Metanephros (tissue), 2 donors: ENCODE measurements at places on chromosomes 11 and 22. TPM values are rescaled to one million over a fixed set of nuclear protein-coding genes. Genes with fewer than 3 reads are reported as not detected.

Gene MYBPC3
- 0.23 TPM for total RNA-seq

Gene SLC22A8
- total RNA-seq: 10.3 TPM

Gene KCNJ5
- total RNA-seq: 4.0 TPM

Gene SYTL2
- total RNA-seq: 81.9 TPM

Gene RAB38
- total RNA-seq: 24.8 TPM

Gene LRRC74B
- not detected for total RNA-seq

Gene MS4A4E
- 1.3 TPM for total RNA-seq

Gene GUCY1A2
- 8.2 TPM for total RNA-seq

Gene STARD10
- 36.1 TPM for total RNA-seq

Gene HIKESHI
- total RNA-seq: 32.9 TPM

Gene GLYAT
- 69.0 TPM for total RNA-seq

Gene VWCE
- total RNA-seq: 2.4 TPM

Gene CARD10
- 18.7 TPM for total RNA-seq

Gene MISFA
- total RNA-seq: 6.1 TPM

Gene ANAPC15
- 11.7 TPM for total RNA-seq

Gene SCN4B
- total RNA-seq: 2.0 TPM

Gene CALCA
- total RNA-seq: 6.1 TPM

Gene LZTR1
- 78.5 TPM for total RNA-seq

Gene NAALADL1
- 20.2 TPM for total RNA-seq

Gene OR4A16
- not detected for total RNA-seq

Gene PHF21B
- 4.6 TPM for total RNA-seq

Gene TNNI2
- 526 TPM for total RNA-seq

Gene VPREB1
- 1.2 TPM for total RNA-seq

Gene CCDC116
- 0.35 TPM for total RNA-seq

Gene GGTLC3
- 0.29 TPM for total RNA-seq

Gene OR4D10
- not detected for total RNA-seq
